ENCODE measurements at places on chromosomes 1 and 21.

- DNase-seq: no peak
Observed at GRCh38 chr1:179151908-179152682, 70.2 kb downstream of the TOR3A start.

GRCh38 chr1:216005916-216006315 is 417.3 kb downstream of the USH2A start:
- DNase-seq: no peak

GRCh38 chr1:174049514-174049913 is 27.4 kb upstream of the RC3H1 start:
- DNase-seq: no peak

DNA sequence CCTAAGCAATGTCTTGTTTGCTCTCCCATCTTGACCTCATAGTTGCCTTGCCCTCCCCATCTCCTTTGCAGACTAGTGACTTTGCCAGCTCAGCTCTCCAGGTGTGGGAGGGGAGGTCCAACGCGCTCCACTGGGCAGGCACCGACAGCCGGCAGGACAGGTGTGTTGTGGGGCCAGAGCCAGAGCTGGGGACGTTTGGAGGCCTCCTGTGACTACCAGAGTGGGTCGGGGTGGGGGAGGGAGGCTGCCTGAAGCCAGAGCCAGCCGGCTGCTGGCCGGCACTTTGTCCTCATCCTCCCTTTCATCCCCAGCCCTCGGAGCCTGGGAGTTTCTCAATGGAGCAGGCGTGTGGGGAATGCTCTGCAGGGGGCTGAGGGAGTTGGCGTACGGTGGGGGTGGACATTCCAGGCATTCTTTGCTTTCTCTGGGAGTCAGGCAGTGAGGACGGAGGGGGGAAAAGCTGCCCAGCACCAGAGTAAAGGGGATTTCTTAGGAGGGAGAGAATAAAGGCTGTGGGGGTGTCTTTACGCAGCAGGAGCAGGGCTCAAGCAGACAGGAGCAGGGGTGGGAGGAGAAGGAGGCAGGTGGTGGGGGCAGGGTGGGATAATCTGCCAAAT is 20.2 kb downstream of the NUAK2 start:
- DNase-seq: no peak

- peak; percentile 56 for DNase-seq
Observed at GRCh38 chr1:26317612-26318337, at the start of gene CD52. Gene CD52, plus strand, starts transcription at chr1:26317958. Its CDS starts 60 bp downstream, at chr1:26318018.

GRCh38 chr1:67897270-67897949 is 64.1 kb upstream of the GNG12 start:
- DNase-seq: no peak
